Naive thymus-derived CD8-positive, alpha-beta T cell (primary cell): ENCODE measurements at places on chromosomes 2 and 18. TPM values are rescaled to one million over a fixed set of nuclear protein-coding genes. Genes with fewer than 3 reads are reported as not detected.

Gene HOXD8
- not detected for total RNA-seq

DNA sequence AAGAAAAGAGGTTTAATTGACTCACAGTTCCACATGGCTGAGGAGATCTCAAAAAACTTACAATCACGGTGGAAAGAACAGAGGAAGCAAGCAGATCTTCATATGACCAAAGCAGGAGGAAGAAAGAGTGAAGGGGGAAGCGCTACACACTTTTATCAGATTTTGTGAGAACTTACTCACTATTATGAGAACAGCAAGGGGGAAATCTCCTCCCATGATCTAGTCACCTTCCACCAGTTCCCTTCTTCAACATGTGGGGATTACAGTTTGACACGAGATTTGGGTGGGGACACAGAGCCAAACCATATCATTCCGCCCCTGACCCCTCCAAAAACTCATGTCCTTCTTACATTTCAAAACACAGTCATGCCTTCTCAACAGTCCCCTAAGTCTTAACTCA lies 54.2 kb downstream of the G6PC2 start:
- DNase-seq = no peak

DNA sequence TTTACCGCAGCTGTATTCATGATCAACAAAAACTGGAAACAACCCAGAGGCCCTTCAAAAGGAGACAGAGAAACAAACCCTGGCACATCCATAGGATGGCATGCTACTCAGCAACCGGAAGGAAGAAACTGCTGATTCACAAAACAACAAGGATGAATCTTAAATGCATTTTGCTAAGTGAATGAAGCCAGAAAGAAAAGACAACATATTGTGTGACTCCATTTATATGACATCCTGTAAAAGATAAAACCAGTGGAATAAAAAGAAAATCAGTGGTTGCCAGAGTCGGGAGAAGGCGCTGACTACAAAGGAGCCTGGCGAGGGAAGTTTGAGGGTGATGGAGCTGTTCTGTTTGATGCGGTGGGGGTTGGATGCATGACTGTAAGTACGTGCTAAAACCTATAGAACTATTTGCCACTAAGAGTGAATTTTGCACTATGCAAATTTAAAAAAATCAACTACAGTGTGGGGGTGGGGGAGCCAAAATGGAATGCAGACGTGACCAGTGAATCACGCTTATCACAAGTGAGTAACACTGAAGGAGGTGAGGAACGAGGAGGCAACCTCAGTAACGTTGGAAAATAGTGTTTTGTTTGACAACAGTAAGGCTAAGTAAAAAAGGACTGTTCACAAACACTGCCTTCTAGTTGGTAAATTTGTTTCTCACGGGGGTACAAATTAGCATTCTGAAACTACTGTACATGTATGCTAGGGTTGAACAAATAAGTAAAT lies 108.9 kb downstream of the INHBB start:
- DNase-seq = no peak

- peak; percentile 18 for DNase-seq
Observed at GRCh38 chr2:64524604-64525316, 632 bp downstream of the AFTPH start.

DNA sequence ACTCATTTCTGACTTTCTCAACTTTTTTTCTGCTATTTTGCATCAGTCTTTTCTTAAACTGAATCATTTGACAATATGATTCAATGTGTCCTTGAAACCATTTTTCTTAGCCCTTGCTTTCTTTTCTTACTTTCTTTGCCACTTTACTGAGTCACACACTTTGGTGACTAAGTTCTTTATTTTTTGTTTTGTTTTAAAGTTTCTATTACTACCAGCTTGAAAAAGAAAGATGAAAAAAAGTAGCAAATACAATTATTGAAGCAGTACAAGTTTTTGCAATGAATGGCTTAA lies 116.5 kb downstream of the DOCK10 start:
- DNase-seq = no peak

GRCh38 chr2:237729681-237730475 lies 68.7 kb upstream of the RBM44 start:
- DNase-seq = no peak

DNA sequence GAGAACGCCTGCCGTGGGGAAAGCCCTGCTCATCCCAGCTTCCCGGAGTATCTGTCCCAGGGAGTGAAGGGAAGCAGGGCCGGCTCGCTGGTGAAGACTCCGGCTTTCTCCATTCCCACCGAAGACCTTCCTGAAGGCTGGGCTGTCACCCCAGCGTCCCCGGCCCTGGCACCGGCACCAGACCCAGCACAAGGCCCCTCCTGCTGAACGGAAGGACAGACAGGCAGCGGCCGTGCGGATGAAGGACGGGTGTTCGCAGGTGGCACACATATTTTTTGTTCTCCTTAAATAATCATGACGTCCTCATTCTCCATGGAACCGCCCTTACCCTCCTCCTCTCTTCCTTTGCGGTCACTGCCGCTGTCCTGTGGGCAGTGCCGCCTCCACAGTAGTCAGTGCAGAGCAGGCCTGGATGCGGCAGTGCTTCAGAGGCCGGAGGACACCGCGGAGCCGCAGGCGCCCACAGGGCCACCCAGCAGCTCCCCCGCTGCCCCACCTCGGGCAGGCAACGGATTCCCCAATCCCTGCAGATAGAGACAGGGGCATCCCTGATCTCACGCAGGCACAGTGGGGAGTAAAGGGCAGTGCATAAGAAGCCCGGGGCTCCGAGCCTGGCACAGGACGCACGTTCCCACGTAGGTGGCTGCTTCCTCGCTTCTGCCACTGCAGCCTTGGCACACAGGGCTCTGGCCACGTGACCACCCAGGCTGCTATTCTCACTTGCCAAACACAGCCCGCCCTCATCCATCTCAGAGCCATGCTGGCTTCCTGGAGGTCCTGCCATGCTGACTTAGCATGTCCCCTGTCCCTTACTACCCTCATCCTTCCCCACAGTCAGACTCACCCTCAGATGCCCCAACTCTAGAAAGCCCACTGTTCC lies 229.7 kb downstream of the EIPR1 start:
- DNase-seq = no peak
